ENCODE measurements at places on chromosomes 16 and 17.

DNA sequence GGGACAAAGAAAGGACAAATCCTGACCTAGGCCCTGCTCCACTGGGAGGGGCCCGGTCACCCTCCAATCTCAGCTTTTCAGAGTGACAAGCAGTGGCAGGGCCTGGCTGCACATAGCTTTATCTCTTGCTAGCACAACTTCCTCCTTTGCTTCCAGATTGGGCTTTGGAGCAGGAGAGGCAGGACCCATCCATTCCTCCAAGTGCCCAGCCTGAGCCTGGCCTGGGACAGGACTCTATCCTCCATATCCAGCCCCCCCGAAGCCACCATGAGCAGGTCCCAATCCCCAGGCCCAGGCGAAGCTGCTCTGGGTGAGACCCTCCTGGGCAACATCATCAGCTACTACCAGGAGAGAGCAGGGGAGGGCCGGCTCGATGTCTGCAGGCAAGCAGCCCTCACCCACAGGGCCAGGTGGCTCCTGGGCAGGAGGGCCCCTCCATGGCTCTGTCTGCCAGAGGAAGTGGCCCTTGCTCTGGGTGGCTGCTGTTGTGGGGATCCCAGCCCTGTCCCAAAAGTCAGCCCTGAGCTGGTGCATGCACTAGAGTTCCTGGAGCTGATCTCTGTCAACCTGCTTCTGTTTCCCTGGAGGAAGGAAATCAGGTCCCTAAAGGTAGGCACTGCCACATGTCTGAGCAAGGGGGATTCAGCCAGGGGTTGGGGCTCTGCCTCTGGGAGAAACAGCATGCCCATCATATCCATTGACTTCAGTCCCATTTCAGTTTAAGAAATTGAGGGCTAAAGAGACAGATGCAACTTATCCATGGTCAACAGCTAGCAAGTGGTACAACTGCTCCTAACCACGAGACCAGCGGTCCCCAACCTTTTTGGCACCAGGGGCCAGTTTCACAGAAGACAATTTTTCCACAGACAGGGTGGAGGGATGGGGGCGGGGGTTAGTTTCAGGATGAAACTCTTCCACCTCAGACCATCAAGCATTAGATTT is 58.9 kb downstream of the TK2 start:
- no peak for DNase-seq

- peak; percentile 40 for DNase-seq
Measured at GRCh38 chr17:14672830-14673229, 371.9 kb downstream of the HS3ST3B1 start.

DNA sequence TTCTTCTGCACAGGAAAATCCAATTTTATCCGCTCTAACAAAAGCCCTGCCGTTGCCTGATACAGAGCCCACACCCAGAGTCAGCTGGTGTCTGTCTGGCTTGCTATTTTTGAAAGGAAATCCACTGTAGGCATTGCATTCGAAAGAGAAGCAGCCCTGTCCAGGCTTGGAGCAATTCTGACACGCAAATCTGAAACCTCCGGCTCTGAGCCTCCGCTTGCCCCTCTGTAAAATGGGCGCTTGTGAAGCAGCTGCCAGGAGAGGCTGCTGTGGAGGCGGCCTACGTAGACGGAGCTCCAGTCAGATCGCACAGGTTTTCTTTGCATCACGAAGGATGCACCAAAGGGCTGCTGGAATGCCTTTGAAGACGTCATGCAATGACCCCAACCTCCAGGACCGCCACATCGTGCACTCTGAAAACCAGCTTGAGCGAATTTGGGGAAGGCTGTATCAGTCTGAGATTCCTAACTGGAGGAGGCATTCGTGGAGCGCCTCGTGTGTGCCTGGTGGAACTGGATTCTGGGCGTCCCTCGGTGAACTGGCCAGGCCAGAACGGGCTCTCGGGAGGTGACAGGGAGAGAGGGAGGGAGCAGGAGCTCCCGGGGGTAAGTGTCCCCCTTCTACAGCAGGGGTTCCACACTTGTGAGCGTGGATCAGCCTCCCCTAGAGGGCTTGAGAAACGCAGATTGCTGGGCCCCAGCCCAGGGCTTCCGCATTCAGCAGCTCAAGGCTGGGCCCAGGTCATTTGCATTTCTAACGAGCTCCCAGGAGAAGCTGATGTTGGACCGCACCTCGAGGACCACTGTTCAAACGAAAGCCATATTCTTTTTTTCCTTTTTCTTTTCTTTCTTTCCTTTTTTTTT is 215.5 kb downstream of the MRTFB start:
- no peak for DNase-seq

GRCh38 chr16:89041571-89042481 is 51.8 kb upstream of the ACSF3 start:
- no peak for DNase-seq

GRCh38 chr16:31471875-31472708 is at the start of gene TGFB1I1:
TSS of gene TGFB1I1 (plus strand) at chr16:31472152. CDS start at chr16:31472189, 37 bp downstream.
- DNase-seq = peak; percentile 72

DNA sequence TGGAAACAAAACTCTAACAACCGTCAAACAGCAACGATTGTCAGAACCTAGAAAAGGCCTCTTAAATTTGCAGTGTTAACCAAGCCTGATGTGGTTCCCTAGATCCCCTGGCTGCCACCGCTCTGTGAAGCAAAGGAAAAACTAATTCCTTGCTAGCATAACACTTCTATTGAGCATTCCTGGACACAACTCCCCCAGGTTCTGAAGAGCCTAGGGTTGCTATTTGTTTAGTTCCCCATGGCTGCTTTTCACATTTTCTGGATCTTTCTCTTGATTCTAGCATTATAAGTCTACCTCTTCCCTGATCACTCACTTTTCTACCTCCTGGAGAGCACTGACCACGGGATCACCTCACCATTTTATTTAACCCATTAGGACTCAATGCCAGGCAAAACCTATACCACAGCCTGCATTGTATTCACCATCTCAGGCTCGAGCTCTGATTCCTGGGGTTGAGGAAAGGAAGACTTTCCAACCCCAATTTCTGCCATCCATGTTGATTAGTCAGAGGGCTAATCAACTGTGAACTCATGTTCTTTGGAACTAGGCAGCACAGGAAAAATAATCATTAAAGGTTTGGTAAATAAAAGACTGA is 692 bp upstream of the KCNJ16 start:
- no peak for DNase-seq

GRCh38 chr17:5123343-5124124 is 7.7 kb downstream of the USP6 start:
- DNase-seq = no peak

DNA sequence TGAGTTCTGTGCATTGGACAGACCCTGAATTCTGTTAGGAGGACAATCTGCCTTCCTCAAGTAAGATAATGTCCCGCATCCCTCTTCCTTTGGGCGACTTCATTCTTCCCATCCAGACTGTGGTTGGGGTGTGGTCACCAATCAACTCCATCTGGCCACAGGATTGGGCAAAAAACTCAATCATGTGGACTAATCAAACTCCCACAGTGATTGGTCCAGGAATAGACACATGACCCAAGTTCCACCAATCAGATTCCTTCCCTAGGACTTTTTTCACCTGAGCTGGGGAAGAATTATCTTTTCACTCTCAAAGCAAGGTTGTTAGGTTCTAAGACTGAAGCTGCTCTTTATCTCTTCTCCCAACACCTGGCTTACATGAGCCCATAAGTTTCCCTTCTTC is 13.2 kb upstream of the NKD1 start:
- DNase-seq = no peak

- no peak for DNase-seq
Measured at GRCh38 chr17:32007463-32008298, 498 bp downstream of the LRRC37B start.

DNA sequence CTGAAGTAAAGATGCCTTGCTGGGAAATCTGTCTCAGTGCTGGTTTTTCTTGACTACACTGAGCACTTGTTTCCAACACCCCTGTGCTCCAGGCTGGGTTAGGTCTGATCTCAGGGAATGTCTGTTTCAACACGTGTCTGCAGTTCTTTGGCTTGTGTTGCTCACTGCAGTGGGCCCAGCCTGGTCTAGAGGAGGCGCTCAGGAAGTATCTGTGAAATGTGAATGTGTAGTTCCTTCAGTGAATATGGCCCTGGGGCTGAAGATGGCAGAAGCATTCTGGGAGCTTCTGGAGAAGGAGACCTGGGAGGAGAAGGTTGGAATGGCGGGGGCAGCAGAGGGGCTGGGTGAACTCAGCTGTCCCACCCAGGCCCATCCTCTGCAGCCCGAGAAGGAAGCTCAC is 8.1 kb upstream of the YPEL3 start:
- DNase-seq = no peak

- no peak for DNase-seq
Measured at GRCh38 chr16:16045296-16045695, 95.9 kb downstream of the ABCC1 start.

DNA sequence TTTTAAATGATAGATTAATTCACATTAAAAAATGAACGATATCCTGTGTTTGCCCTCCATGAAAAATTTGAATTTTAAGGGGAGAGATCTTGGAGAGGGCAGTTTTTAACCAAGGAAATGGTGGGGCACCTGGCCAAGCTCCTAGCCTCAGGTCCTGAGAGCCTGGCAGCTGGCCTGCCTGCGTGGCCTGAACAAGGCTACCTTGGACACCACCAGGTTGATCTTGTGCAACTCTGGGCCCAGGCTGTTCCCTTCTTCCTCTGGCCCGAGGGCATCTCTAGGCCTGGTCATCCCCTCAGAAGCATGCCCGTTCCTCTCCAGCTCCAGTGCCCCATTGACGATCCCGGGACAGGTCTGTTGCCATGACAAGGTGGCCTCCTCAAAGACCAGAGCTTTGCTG is 33.4 kb upstream of the LONP2 start:
- DNase-seq = no peak

- DNase-seq = no peak
Measured at GRCh38 chr16:87960852-87961251, 9.6 kb downstream of the BANP start.

DNA sequence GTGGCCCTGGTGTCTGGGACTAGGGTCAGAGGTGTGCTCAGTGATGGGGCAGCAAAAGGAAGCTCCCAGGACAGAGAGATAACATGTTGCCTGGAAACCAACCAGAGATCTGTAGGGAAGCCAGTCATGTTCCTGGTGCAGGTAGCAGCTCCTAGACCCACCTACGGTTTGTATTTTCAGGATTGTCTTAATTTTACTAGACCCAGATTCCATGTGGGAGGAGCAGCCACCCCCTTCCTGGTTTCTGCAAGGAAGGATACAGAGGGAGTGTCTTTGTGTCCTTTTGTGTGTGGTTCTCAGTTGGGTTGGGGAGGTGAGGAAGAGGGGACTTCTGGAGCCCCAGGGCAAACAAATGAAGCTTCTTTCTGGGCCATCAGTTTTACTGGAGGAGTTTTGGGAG is 53.9 kb downstream of the MGAT5B start:
- DNase-seq = no peak

- DNase-seq = peak; percentile 50
Measured at GRCh38 chr17:76791053-76791980, 53.4 kb downstream of the MFSD11 start.

DNA sequence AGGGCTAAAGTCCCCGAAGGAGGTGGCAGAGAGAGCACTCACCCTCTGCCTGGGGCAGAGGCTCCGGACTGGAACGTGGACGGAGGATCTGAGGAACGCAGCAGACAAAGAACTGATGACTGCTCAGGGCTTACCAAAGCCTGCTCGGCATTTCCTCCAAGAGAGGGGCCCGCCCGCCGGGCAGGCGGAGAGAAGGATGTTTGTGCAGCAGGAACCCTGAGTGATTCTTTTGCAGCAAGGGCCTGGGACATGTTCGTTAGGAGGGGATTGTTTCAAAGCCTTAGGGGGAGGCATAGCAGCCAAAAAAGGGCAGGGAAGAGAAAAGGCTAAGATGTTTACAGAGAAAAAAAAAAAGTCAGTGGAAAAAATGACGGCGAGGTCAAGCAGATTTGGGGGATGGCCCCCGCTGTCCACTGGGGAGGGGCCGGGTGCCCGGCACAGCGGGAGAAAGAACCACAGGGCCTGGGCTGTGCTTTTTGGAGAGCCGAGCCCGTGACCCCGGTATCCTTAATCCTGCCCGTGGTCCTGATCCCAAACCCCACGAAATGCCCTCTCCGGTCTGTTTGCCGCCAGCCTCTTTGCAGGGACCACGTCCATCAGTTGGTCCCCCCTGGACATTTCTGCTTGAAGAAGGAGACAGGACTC is 129.3 kb downstream of the NTN1 start:
- DNase-seq = no peak

- no peak for DNase-seq
Measured at GRCh38 chr17:51427856-51428255, 167.5 kb downstream of the UTP18 start.

- no peak for DNase-seq
Measured at GRCh38 chr16:87855852-87856715, 13.2 kb downstream of the SLC7A5 start.

DNA sequence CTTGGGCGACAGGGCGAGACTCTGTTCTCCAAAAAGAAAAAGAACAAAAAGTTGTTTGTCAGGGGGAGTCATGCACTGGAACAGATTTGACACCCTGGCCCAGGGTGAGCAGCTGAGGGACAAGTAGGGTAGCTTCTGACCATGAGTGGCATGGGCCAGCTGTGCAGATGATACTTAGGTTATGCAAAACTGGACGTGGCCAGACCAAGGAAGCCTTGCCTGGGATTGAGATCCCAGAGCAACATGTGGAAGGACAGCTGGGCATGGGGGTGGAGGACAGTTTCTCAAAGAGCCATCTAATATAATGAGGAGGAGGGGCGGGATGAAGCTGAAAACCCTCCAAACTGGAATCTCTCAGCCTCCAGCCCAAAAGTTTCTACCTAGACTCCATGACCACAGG is 19.6 kb upstream of the SLC35B1 start:
- DNase-seq = no peak

DNA sequence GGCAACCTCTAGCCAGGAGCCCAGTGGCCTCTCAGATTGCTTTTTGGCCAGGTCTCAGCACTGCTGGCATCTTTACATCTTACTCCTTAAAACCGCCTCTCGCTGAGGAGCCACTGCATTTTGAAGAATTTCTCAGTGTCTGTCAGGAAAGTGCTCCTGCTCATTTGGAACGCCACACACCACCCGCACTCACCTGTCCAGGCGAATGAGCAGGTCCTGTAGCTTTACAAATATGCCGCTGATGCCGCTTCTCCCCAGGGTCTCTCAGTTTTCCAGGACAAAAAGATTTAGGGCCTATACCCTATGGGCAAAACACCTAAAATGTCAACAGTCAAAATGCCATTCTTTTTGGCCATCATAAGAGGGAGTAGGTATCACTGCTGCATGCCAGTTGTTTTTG is 22.1 kb downstream of the CYB561 start:
- no peak for DNase-seq

GRCh38 chr16:76946879-76947278 is 244.1 kb upstream of the MON1B start:
- DNase-seq = peak; percentile 69

GRCh38 chr16:67399749-67400704 is 6.7 kb upstream of the TPPP3 start:
- DNase-seq = no peak

- DNase-seq = no peak
Measured at GRCh38 chr17:59415397-59415796, 83.9 kb downstream of the YPEL2 start.

GRCh38 chr17:17179371-17179827 is 26.7 kb downstream of the PLD6 start:
- DNase-seq = no peak

- DNase-seq = no peak
Measured at GRCh38 chr17:13222975-13223374, 205.1 kb upstream of the ELAC2 start.

- no peak for DNase-seq
Measured at GRCh38 chr17:47324224-47325020, 667 bp downstream of the EFCAB13 start.

GRCh38 chr16:23207485-23207884 is 24.9 kb downstream of the SCNN1G start:
- no peak for DNase-seq

Data from AG09319 (cell line).